ENCODE measurements at places on chromosomes 6 and 20. TPM values are rescaled to one million over a fixed set of nuclear protein-coding genes. Genes with fewer than 3 reads are reported as not detected.

The SCGN gene
- total RNA-seq = 26.7 TPM

The DUSP15 gene
- 2.9 TPM for total RNA-seq

The WFDC2 gene
- total RNA-seq = 3.0 TPM

The TP53TG5 gene
- not detected for total RNA-seq

The COL9A3 gene
- total RNA-seq = 69.5 TPM

The KCNK5 gene
- 31.0 TPM for total RNA-seq

The ACTL10 gene
- total RNA-seq = 4.0 TPM

The TSHZ2 gene
- total RNA-seq = 9.6 TPM

The DPM1 gene
- 18.1 TPM for total RNA-seq

The HLA-DRB5 gene
- total RNA-seq = 19.8 TPM

The THBS2 gene
- 8.9 TPM for total RNA-seq

The ZBTB22 gene
- 12.7 TPM for total RNA-seq

The ELOVL2 gene
- 3.0 TPM for total RNA-seq

The SMPD2 gene
- total RNA-seq = 8.0 TPM

The PI16 gene
- 0.33 TPM for total RNA-seq

The DNPH1 gene
- total RNA-seq = 94.2 TPM

The TAGAP gene
- total RNA-seq = 2.3 TPM

The GGTLC1 gene
- 3.4 TPM for total RNA-seq

The OR12D3 gene
- not detected for total RNA-seq

The TGM6 gene
- total RNA-seq = not detected

The GPSM3 gene
- 6.0 TPM for total RNA-seq
